ENCODE measurements at places on chromosomes 16 and 17.

GRCh38 chr16:9013508-9013864, 49.8 kb upstream of the USP7 start:
- DNase-seq: no peak

DNA sequence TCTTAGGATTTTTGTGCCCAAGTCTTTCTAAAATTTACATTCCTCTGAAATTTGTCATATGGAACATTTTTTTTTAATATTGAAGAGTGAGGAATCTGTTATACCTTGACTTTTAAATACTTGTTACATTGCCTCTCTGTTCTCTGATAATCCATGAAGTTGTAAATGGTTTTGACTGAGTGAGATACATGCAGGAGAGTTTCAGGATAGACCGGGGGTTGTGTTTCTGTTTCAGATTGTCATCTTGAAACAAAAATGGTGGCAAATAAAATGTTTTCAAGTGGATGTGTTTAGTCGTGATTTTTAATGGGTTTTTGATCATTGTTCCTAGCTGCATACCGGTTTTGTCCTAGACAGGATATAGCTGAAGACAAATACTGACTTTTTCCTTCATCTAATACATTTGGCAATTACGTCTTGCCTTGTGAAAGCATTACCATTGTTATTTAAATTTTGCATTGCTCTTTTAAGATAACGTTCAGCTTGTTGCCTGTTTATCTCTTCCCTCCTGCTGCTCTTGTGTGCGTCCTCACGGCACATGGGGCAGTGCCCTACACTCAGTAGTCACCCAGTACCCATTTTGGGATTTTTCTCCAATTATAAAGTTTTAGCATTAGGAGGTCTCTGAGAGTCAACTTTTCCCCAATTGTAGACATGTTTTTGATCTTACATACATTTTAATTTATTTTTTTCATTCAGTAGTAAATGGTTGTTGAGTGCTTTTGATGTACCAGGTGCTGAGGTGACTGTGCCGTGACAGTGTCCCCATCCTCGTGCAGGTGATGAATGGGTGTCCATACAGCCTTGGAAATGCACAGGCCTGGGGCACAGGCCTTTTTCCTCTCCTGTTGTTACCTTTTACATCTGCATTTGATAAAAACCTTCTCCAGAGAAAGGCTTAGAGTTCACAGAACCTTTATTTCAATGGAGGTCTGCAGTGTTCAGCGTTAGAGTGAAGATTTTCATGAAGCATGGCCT, 169.9 kb downstream of the MSI2 start:
- no peak for DNase-seq

GRCh38 chr16:66511602-66512271, 38.2 kb downstream of the TK2 start:
- DNase-seq: no peak

DNA sequence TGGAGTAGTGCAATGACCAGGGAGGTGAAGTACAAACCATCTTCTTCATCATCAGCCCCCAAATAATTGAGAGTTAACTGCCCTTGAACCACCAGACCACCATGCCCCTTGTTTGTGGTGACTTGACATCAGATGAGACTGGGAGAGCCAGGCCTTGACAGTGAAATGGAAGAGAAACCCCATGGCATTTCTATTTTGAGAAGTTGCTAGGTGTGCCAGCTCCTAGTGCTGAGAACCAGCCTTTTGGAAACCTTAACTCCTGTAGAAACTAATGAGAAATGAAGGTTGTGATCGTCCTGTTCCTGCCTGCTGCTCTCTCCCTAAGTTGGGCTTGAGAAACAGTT, 2.8 kb downstream of the TMEM94 start:
- no peak for DNase-seq
